Activated CD4-positive, alpha-beta T cell treated with anti-CD3 and anti-CD28 coated beads, Interleukin-2, amount 10 ng/mL, durations not matched to agents 24 days and 14 days (primary cell): ENCODE measurements at places on chromosomes 2 and 18. TPM values are rescaled to one million over a fixed set of nuclear protein-coding genes. Genes with fewer than 3 reads are reported as not detected.

Gene TMEM198
- total RNA-seq, result 3.1 and 3.4 TPM in 2 replicates

Gene ADD2
- total RNA-seq, result 6.1 and 8.2 TPM in 2 replicates

Gene HOXD3
- not detected in 2 replicates for total RNA-seq

Gene RAX
- total RNA-seq, result not detected in 2 replicates

Gene L3MBTL4
- 0.26 and 0.28 TPM in 2 replicates for total RNA-seq

Gene ALPI
- total RNA-seq, result not detected in 2 replicates

Gene CYP27C1
- not detected in 2 replicates for total RNA-seq

Gene CD8B2
- 0.09 and 0.12 TPM in 2 replicates for total RNA-seq

Gene KIAA2012
- not detected in 2 replicates for total RNA-seq
